ENCODE measurements at places on chromosomes 6 and 20.

DNA sequence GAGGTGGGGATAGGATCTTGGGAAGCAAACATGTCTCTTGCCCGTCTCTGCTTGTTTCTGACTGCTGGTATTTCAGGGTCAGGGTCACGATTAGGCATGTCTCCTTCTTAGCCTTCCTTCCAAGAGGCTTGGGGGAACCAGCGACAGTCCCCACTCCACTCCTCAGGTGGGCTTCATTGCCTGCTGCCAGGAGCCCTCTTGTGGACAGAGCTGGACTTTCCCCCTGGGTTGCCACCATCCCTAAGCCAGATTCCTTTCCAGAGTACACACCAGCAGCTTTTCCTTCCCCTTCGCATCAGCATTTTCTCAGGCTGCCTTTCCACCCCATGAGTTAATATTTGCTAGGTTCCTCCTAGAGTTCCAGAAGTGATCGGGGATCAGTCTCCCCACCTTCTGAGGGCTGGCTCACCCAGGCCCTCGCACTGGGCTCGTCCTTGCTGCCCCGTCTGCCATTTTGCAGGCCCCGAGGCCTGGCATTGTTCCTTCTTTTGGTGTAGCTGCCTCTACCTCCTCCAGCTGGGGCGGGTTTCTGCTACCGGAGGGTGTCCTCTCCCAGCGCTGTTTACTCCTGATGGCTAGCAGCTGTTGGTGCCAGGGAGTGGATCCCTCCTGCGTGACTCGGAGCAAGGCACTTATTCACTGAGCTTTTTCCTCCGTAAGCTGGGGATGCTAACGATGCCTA, 8.8 kb upstream of the C20orf144 start:
- peak; percentile 83 for DNase-seq

- DNase-seq = no peak
Measured at GRCh38 chr6:126927841-126928240, 190.6 kb upstream of the RSPO3 start.

DNA sequence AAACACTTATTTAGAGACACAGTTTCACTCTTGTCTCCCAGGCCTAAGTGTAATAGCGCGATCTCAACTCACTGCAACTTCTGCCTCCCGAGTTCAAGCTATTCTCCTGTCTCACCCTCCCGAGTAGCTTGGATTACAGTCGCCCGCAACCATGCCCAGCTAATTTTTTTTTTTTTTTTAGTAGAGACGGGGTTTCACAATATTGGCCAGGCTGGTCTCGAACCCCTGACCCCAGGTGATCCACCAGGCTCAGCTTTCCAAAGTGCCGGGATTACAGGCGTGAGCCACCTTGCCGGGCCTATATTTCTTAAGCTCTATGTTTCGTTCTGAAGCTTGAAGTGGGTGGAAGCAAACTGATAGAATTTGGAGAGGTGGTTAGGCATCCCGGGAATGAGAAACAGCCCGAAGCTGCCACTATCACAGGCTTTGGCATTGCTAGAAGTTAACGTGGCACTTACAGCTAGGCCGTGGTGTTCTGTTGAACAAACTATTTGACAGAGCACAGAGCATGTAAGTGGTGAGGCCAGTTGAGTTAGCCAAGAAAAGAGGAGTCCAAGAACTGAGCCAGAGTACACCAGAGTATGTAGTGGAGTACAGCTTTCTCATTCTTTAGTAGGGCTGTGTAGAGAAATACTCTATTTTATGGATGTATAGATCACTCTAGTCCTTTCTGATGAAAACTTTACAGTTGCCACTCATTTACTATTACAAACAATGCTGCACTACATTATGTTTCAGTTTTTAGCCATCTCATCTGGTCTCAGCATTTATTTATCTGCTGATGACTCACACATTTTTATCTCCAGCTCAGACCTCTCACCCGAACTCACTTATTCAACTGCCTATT, 62.0 kb upstream of the HFE start:
- DNase-seq = no peak

DNA sequence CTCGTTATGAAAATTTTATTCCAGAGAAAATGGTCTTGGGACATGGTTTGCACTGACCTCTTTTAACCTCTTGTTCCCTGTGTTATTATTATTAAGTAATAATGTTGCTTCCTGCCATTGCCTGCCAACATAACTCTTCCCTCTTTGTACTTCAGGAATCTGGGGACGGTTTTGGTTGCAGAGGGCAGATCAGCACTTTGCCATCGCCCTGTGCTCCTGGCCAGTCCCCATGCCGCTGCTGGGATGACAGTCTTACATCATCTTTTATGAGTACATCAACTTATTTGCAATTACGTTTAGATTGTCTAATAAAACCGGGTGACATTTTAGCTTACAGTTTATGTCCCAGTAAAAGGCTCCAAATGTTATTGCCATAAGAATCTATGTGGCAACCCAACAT, 157.2 kb downstream of the CDH26 start:
- no peak for DNase-seq
